Uterus (tissue), 4 donors: ENCODE measurements at places on chromosomes 4 and X.

GRCh38 chr4:94819371-94820168 is 61.8 kb downstream of the BMPR1B start:
- DNase-seq: no peak

- DNase-seq: no peak
Measured at GRCh38 chrX:275967-276580, 5.1 kb upstream of the PLCXD1 start.

DNA sequence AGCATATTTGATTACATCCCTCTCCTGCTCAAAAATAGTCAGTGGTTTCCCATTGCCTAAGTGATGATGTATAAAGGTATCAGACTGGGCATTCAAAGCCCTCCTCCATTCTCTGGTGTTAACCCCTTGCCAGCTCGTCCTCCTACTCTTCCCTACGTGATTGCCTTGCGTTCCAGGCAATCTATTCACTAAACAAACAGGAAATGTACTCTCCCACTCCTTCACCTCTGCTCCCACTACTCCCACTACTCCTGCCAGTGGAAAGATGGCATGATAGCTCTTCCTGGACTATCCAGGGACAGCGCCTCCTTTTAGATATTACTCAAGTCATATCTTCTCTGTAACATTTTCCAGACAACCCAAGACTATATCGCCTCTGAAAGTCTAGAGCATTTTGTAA is 5.8 kb downstream of the DGAT2L6 start:
- DNase-seq: no peak

- DNase-seq: no peak
Measured at GRCh38 chrX:17361620-17362019, 13.4 kb upstream of the NHS start.

- DNase-seq: peak; percentile 71
Measured at GRCh38 chrX:17590892-17591740, 146.2 kb upstream of the SCML1 start.

GRCh38 chr4:183214912-183215488 is 105.1 kb downstream of the CLDN22 start:
- no peak for DNase-seq

GRCh38 chr4:76459291-76459723 is 24.3 kb downstream of the SHROOM3 start:
- DNase-seq: no peak

- no peak for DNase-seq
Measured at GRCh38 chrX:63506320-63506719, 155.2 kb upstream of the SPIN4 start.

GRCh38 chrX:19628011-19628575 is 112.8 kb upstream of the MAP3K15 start:
- DNase-seq: no peak

- no peak for DNase-seq
Measured at GRCh38 chrX:84144281-84144680, 43.7 kb downstream of the RPS6KA6 start.

DNA sequence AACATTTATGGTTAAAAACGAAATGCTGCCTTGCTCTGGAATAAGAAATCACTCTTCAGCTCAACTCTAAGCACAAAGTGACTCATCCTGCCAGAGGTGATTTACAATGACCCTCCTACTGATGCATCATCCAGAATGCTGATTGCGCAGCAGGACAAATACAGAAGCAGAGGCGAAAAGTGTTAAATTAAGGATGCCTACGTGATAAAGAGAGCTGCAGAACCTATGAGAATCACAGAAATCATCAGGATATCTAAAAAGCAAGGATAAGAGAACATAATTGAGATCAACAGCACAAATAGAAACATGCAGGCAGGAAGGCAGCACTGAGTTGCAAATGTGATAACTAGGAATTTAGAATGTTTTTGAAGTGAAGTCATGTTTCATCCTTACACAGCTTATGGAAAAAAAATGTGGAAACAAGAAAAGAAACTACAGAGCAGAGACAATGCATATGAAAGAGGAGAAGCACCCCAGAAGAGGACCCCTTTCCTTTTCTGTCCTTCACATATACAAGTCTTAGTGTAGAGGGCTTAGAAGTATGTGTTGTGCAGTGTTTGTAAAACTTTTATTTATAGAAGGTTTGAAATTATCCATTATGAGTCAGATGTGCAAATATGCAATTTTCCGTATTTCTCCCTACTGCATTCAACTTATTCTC is 188.4 kb downstream of the SLC7A11 start:
- peak; percentile 38 for DNase-seq

DNA sequence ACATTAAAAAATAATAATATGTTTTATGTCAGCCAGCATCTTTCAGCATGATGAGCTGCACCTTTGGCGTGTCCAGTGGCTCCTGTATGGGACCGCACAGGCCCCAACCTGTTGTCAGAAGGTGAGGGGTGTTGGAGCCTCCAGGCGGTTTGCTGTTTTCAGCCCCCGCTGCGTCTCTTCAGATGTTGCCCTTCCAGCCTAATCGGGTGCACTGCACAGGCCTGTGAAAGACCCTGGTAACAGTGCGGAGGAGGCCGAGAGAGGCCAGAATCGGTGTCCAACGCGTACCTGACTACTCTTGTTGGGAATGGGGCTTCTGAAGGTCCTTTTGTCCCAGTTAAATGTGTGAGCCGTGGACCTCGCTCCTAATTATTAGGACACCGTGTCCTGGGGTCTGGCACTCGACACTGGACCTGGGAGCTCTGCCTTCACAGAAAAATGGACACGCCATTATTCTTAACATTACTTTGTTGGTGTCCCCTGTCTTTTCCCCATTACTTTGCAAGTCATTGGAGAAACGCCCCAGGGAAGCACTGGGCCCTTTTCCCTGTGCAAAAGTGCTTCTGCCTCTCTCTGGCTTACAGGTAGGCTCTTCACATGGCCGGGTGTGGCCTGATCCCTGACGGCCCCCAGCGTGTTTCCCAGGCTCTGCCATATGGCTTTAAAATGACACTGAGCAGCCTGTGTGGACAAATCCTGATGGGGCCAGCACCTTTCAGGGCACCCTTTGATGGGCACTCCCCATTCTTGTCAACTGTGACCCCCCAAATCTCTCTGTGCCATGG is 51.2 kb downstream of the TBC1D14 start:
- DNase-seq: no peak

GRCh38 chr4:77235289-77235854 is 78.4 kb downstream of the CCNG2 start:
- no peak for DNase-seq
